ENCODE measurements at places on chromosomes 6 and 20.

DNA sequence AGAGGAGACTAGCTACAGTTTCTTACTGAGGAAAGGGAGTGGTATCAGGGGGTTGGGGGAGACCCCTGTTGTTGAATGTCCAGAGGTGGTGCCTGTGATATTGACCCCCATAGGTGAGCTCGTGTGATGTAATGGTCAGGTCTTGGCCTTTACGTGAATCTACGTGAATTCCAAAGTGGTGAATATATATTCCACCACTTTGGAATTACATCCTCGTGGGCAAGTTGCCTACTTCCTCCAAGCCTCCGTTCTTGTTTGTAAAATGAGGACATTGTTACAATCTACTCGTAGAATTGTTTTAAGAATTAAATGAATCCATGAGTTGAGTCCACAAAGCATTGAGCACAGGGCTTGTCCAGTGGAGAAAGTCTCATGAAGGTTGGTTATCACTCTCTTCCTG is 47.3 kb downstream of the TSHZ2 start:
- H3K27me3 ChIP-seq = no peaks in the 10 kb centered on the region
- H3K4me1 ChIP-seq = no peaks in the 10 kb centered on the region
- H3K36me3 ChIP-seq = peaks cover 9% of the 10 kb centered on the region

- H3K36me3 ChIP-seq = no peaks in the 10 kb centered on the region
- H3K4me1 ChIP-seq = peaks cover 12% of the 10 kb centered on the region
- no peak overlapping the region for H3K27ac ChIP-seq
- H3K4me3 ChIP-seq = no peak overlapping the region
Observed at GRCh38 chr6:327538-328116, 35.3 kb downstream of the DUSP22 start.

- peak overlapping the region; percentile 92 for H3K4me3 ChIP-seq
- DNase-seq = peak; percentile 28
- H3K27ac ChIP-seq = peak overlapping the region; percentile 57
- peaks cover 55% of the 10 kb centered on the region for H3K4me1 ChIP-seq
- no peaks in the 10 kb centered on the region for H3K27me3 ChIP-seq
- peaks cover 7% of the 10 kb centered on the region for H3K36me3 ChIP-seq
Observed at GRCh38 chr6:29628419-29629281, 4.3 kb downstream of the GABBR1 start.

GRCh38 chr6:26124781-26125685 is 37.8 kb downstream of the HFE start:
- peaks cover 44% of the 10 kb centered on the region for H3K4me1 ChIP-seq
- H3K27me3 ChIP-seq = no peaks in the 10 kb centered on the region
- peak overlapping the region; percentile 100 for H3K4me3 ChIP-seq
- no peak for DNase-seq

DNA sequence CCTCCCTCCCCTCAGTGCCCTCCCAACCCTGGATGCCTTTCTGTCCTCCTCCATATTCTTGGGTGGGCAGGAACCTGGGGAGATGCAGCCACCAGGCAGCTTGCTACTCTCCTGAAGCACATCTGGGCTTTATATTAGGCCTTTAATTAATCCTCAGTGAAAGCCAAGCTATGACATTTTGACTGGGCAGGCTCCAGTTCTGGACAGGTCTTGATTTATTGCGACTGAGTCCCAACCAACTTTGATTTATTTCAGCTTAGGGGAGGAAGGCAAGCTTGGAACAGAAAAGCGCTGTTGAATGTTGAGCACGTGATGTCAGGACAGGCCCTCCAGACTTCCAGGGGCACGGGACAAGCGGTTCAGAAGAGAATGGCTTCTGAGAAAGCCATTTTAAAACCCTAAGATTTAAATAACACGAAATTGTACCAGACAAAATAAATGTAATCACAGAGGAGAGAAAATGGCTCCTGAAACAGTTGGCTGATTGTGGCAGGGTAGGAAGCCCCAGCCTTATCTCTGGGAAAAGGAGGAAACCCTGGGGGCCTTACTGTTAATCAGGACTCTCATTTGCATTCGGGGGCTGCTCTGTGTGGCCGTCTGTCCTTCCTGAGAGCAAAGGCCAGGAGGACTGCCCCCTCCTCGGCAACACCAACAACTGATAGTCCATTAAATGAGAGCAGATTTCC is 294.2 kb downstream of the FOXC1 start:
- no peak overlapping the region for H3K4me3 ChIP-seq
- H3K36me3 ChIP-seq = peaks cover 16% of the 10 kb centered on the region
- no peaks in the 10 kb centered on the region for H3K4me1 ChIP-seq
- DNase-seq = no peak
- no peaks in the 10 kb centered on the region for H3K27me3 ChIP-seq
- H3K27ac ChIP-seq = no peak overlapping the region

DNA sequence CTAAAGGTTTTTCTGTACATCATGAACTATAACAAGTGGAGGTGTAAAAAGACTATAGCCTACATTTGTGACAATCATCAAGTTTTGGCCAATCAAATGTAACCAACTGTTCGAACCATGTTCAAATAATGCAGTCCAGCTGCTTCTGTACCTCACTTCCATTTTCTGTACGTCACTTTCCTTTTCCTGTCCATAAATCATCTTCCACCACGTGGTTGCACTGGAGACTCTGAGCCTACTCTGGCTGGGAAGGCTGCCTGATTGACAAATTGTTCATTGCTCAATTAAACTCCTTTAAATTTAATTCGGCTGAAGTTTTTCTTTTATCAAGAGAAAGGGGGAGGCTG is 270.4 kb upstream of the JARID2 start:
- H3K27ac ChIP-seq = peak overlapping the region; percentile 95
- H3K27me3 ChIP-seq = no peaks in the 10 kb centered on the region
- no peaks in the 10 kb centered on the region for H3K4me1 ChIP-seq
- H3K36me3 ChIP-seq = no peaks in the 10 kb centered on the region
- no peak overlapping the region for H3K4me3 ChIP-seq

DNA sequence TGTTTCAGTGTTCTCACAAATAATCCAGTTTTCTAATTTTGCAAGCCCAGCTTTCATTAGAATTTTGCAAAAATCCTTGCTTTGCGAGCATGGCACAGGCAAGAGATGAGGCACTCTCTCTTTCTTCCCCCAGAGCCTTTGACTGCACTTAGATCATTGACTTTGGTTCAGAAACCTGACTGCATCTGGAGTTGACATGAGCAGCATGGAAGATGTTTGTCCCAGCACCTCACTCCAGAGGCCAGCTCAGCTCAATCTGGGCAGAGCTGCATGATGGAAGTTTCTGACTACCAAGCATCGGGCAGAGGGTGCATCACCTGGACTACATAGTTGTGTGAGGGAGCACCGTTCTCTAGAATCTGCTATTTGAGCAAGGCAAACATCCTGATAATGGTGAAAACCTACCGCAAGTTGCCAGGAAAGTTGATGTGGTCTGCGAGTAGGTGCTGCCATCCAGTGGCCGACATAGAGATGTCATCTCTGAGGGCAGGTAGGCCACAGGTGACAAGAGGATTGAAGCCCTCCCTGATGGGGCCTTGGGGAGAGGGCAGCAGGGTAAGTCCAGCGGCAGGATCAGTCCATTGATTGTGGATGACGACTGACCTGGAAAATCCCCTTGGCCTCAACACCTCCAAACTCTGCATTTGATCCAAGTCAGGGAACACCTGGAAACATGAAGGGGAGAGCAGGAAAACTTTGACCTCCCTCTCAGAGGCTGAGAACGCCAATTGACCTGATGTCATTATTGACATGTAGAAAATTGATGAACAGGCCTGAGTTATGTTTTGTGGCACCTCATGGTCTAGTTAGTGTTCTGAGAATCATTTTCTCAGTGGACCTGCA is 3.8 kb upstream of the LPA start:
- DNase-seq = no peak
- no peaks in the 10 kb centered on the region for H3K4me1 ChIP-seq
- H3K27ac ChIP-seq = no peak overlapping the region
- no peak overlapping the region for H3K4me3 ChIP-seq
- H3K27me3 ChIP-seq = no peaks in the 10 kb centered on the region
- H3K36me3 ChIP-seq = peaks cover under 1% of the 10 kb centered on the region

GRCh38 chr20:56606174-56606945 is 22.7 kb upstream of the TFAP2C start:
- H3K27ac ChIP-seq = no peak overlapping the region
- H3K4me3 ChIP-seq = no peak overlapping the region
- no peaks in the 10 kb centered on the region for H3K27me3 ChIP-seq
- H3K4me1 ChIP-seq = no peaks in the 10 kb centered on the region
- no peaks in the 10 kb centered on the region for H3K36me3 ChIP-seq
- no peak for DNase-seq

DNA sequence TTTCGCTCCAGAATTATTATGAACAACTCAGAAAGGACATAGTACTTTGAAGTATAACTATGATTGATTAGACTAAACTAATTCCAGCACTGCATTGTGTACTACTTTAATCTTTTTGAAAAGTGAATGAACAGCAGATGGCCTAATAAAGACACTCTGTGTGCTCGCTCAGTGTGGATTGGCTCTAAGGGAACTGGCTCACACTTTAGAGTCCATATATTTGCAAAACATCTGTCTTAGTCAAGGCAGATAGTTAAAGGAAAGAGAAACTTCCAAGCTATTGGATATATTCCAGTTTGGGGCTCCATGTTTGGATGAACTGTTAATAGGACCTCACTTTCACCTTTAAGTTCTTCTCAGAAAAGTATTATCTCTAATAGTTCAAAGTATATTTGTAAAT is 218.9 kb downstream of the EYA4 start:
- no peak for DNase-seq
- H3K4me1 ChIP-seq = no peaks in the 10 kb centered on the region
- no peak overlapping the region for H3K27ac ChIP-seq

DNA sequence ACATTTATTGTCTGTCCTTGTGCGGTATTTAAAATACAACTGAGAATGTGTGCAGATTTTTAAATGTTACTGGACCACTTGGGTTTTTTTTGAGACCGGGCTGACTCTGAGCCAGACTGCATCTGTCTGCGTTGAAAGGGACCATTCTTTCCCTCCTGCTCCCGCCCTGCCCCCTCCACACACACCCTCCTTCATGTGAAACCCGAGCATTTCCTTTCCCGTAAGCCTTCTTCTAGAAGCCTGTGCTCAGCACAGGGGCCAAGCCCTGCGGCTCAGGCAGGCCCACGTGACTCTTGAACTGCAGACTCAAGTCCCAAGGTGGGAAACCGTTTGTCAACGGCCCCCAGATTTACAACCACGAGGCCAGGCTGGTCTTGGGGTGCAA is 82.7 kb upstream of the FOXC1 start:
- H3K27me3 ChIP-seq = peaks cover 21% of the 10 kb centered on the region
- no peak overlapping the region for H3K4me3 ChIP-seq
- H3K36me3 ChIP-seq = no peaks in the 10 kb centered on the region
- no peak overlapping the region for H3K27ac ChIP-seq
- no peak for DNase-seq

DNA sequence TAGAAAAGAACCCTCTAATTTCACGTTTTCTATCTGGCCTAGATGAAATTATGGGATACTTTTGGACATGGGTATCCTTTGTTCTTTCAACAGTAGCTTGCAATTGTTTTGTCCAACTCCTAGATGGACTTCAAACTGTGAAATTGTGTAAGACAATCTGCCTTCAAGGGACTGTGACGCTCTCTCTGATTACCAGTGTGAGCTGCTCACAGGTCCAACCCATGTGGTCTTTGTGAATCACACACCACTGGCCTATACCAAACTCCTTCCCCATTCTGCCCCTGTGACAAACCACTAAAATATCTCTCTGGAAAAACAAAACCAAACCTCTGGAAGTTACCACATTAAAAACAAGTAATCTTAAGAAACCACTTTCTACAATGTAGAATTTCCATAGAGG is 59.5 kb downstream of the NINL start:
- H3K27me3 ChIP-seq = peaks cover 21% of the 10 kb centered on the region
- DNase-seq = no peak
- H3K4me1 ChIP-seq = no peaks in the 10 kb centered on the region
- no peak overlapping the region for H3K27ac ChIP-seq

GRCh38 chr6:137849181-137849980 is 17.7 kb upstream of the TNFAIP3 start:
- H3K4me3 ChIP-seq = no peak overlapping the region
- no peak for DNase-seq
- H3K36me3 ChIP-seq = no peaks in the 10 kb centered on the region
- H3K27ac ChIP-seq = no peak overlapping the region
- H3K4me1 ChIP-seq = no peaks in the 10 kb centered on the region

- no peaks in the 10 kb centered on the region for H3K36me3 ChIP-seq
- no peaks in the 10 kb centered on the region for H3K27me3 ChIP-seq
Observed at GRCh38 chr6:19554356-19555225, 282.6 kb upstream of the ID4 start.

GRCh38 chr6:14110001-14110818 is 7.4 kb upstream of the CD83 start:
- peak; percentile 53 for DNase-seq
- H3K4me3 ChIP-seq = peak overlapping the region; percentile 56
- no peaks in the 10 kb centered on the region for H3K27me3 ChIP-seq
- H3K27ac ChIP-seq = peak overlapping the region; percentile 99
- H3K36me3 ChIP-seq = peaks cover 5% of the 10 kb centered on the region

- no peaks in the 10 kb centered on the region for H3K27me3 ChIP-seq
- no peaks in the 10 kb centered on the region for H3K4me1 ChIP-seq
- DNase-seq = no peak
Observed at GRCh38 chr6:132060591-132060990, 109.4 kb upstream of the CCN2 start.

DNA sequence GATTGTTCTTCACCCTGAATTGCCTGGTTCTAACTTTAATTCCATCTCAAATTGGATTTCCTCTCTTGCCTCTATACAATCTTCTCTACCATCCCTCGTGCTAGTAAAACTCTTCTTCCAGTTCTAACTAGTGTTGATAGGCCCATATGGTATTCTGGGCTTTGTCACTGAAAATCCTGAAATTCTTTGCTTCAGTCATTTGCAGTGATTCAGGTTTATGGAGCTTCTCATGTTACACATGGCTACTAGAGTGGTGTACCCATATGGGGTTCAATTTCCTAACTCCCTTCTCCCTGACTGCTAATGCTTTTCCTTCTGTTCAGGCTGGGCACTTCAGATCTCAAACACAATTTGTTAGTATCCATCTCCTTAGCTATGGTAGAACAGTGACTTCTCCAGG is 956.6 kb downstream of the KIF16B start:
- H3K4me1 ChIP-seq = no peaks in the 10 kb centered on the region
- H3K4me3 ChIP-seq = no peak overlapping the region
- no peak overlapping the region for H3K27ac ChIP-seq
- no peaks in the 10 kb centered on the region for H3K36me3 ChIP-seq
- H3K27me3 ChIP-seq = peaks cover 12% of the 10 kb centered on the region
- no peak for DNase-seq

GRCh38 chr6:19052219-19052618 is 665.1 kb downstream of the RNF144B start:
- H3K4me3 ChIP-seq = no peak overlapping the region
- H3K4me1 ChIP-seq = no peaks in the 10 kb centered on the region
- no peaks in the 10 kb centered on the region for H3K27me3 ChIP-seq
- H3K27ac ChIP-seq = no peak overlapping the region
- DNase-seq = no peak
- H3K36me3 ChIP-seq = no peaks in the 10 kb centered on the region
